ENCODE measurements at places on chromosomes 16 and 17.

GRCh38 chr17:66633317-66633965 lies 201.5 kb upstream of the CACNG5 start:
- DNase-seq: no peak

DNA sequence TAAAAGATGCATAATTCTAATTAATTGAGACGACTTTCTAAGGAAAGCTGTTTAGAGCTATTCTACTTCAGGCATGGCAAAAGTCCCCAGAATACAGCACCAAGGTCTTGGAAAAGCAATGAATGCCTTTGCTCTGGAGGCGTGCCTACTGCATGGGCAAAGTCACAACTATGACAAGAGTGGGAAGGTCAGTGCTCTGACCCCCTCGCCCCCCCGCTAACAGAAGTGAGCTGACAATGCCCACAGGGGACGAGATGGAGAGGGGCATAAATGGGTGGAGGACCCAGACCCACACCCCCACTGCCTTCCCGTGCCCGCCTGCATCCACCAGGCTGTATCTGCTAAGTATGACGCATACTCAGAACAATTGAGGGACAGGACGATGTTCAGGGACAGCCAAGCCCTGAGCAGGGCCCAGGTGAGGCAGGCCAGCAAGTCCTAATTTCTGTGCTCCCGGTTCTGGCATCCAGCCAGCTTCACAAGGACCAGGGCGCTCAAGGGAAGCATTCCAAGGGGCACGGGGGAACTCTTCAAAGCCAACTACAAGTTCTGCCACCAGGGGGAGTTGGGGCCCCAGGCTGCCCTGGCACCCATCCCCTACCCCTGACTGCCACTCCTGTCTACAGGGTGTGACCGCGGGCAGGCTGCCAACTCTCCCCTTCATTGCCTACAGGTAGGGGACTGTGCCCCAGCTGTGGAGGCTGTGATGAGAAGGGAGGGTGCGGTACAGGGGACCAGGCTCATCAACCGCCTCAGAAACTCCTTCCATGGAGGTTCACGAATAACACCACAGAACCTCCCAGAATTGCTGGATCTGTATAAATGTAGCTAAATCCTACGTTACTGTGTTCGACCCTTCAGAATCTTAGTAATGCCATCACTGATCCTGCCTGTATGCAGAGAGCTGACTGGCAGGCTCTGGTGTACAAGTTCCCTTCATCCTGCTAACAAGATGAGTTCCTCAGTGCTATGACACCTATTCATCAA lies 20.8 kb downstream of the NPRL3 start:
- peak; percentile 64 for DNase-seq

DNA sequence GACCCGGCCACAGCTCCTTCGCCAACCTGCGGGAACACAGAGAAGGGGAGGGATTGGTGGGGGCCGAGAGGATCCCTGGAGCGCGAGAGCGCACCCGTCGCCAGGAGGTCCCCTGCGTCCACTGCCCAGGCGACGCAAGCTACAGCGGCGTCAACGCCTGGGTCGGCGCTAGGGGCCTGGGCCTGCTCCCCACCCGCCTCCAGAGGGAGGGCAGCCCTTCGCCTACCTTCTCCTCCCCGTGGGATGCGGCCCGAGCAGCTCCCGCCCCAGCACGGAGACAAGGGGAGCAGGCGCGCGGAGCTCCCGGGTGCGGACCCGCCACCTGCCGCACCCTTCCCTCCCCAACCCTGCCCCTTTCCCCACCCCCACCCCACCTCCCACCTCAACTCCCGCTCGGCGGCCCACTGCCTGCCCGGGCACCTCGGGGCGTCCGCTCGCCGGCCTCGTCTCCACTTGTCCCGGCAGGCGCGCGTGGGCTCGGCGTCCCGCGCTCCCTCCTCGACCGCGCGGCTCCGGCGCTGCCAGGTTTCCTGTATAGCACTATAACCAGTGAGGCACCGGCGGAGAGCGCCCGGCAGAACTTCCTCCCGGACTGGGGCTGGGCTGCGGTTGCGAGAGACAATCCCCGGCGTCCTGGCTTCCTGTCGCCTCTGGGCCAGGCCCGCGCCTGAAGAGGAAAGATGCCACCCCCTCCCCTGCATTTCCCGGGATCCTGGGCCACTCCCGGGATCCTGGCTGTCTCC lies 119.1 kb upstream of the SMURF2 start:
- DNase-seq: no peak

DNA sequence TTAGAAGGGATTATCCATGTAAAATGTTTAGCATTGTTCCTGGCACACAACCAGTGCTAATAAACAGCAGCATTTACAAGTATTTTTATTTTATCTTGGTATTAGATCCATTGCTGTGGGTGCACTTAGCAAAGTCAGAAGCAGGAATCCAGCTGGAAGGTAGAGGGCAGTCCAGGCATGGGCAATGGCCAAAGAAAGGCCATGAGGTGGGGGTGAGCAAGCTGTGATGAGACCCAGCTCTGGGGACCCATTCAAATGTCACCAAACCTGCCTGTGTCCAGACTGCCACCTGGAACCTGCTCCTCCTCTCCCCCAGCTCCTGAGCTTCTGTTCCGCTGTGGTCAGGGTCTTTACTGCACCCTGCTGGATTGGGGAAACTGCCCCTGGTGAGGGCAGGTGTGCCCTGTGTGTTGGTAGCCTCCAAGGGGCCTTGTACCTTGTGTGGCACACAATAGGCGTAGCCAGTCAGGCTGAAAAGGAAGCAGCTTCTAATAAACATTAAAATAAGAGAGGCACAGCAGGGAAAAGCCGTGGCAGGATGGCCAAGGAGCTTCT lies 118.0 kb upstream of the CRHR1 start:
- DNase-seq: no peak

- peak; percentile 64 for DNase-seq
Observed at GRCh38 chr16:82169861-82170845, at the start of gene MPHOSPH6. Gene MPHOSPH6 (minus strand): TSS chr16:82170224. CDS start chr16:82170175, 49 bp downstream.

DNA sequence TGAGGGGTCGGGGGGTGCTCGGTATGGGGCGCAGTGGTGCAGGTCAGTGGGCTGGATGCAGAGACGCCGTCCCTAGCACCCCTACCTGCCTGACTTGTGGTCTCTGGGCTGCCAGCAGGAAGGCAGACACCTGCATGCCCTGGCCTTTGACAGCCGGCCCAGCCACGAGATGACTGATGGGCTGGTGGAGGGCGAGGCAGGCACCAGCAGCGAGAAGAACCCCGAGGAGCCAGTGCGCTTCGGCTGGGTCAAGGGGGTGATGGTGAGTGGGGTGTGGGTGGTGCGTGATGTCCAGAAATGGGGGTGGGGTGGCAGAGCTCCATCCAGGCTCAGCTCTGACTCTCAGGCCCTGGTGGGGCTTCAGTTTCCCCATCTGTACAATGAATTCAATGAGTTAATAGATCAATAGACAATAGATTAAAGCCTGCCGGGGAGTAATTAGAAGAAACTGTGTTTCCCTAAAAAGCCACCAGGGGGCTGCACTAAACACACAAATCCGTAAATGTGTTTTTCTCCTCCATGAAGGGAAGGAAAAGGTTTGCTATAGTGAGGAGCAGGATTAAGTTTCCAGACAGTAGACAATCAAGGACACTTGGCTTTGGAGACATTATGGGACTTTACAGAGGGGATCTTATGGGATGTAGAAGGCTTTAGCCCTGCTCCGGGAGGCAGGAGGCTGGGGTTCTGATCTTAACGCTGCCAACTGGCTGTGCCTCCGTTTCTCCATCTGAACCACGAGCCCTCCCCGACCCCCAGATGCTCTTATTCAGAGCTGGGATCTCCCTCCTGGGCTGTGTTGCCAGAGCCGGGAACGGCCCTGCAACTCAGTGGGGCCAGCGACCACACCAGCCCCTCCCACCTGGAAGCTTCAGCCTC lies 2.2 kb downstream of the SLC12A3 start:
- peak; percentile 9 for DNase-seq

GRCh38 chr16:79721270-79721669 lies 120.7 kb upstream of the MAF start:
- DNase-seq: no peak
